ENCODE measurements at places on chromosomes 4 and X.

GRCh38 chr4:78166622-78167021 is 109.5 kb downstream of the FRAS1 start:
- no peak for DNase-seq

GRCh38 chrX:69232945-69233344 is 67.7 kb upstream of the PJA1 start:
- no peak for DNase-seq

GRCh38 chr4:1479454-1479853 is 73.2 kb upstream of the NKX1-1 start:
- DNase-seq: no peak

GRCh38 chr4:130416228-130416627 is 1320.3 kb downstream of the C4orf33 start:
- DNase-seq: no peak

DNA sequence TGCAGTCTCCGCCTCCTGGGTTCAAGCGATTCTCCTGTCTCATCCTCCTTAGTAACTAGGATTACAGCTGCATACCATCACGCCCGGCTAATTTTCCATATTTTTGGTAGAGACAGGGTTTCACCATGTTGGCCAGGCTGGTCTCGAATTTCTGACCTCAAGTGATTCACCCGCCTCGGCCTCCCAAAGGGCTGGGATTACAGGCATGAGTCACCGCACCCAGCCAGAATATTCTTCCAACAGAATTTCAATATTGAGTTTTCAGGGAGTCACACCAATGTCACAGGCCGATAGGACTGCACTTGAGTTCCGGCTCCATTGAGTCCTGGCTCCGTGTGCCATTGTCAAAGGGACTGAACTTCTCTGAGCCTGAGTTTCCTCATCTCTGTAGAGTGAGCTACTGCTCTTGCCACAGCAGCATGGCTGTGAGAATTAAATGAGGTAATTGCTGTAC is 82.9 kb downstream of the CLCN4 start:
- DNase-seq: no peak

DNA sequence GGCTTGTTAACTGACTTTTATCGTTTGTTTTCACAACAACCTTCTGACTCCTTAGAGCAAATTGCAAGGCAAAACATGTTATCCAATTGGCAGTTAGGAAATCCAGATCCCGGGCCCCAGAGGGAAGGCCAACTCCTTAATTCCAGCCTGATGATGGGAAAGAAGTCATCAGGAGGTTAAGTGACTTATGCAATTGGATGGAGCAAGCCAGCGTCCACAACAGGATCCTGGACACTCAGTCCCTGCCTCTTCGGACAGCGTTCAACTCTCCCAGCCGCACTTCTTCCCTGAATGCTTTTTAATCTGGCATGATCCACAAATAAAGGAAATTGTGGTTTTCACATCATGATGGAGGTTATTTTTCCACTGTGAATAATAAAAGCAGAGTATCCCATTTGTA is 310.1 kb downstream of the RAB28 start:
- DNase-seq: no peak

DNA sequence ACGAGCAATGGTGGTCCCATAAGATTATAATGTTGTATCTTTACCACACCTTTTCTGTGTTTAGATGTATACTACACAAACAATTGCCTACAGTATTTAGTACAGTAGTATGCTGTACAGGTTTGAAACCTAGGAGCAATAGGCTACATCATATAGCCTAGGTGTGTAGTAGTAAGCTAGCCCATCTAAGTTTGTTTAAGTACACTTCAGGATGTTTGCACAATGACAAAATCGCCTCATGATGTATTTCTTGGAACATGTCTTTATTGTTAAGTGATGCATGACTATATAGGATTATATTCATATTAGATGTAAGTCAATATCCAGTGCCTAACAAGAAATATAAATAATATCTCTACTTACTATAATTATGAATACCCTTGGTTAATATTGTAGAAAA is 104.6 kb downstream of the SLC10A6 start:
- DNase-seq: no peak

GRCh38 chr4:791898-792625 is 33.9 kb downstream of the CPLX1 start:
- DNase-seq: no peak

DNA sequence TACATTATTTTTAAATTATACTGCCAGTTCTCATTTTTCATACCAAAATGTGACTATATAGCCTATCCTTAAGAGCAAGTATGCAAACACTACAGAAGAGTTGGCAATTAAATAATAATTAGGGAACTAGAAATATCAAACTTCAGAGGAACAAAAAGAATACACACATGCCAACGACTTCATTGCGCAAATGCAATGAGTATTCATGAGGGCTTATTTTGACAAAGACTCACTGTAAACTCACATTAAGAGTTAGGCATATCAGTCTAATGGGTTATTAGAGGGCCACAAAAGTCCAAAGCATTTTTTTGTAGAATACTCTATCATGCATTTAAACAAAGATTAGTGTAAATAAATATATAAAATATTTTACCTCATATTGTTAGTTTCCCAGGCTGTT is 31.6 kb downstream of the SLC10A7 start:
- DNase-seq: no peak

DNA sequence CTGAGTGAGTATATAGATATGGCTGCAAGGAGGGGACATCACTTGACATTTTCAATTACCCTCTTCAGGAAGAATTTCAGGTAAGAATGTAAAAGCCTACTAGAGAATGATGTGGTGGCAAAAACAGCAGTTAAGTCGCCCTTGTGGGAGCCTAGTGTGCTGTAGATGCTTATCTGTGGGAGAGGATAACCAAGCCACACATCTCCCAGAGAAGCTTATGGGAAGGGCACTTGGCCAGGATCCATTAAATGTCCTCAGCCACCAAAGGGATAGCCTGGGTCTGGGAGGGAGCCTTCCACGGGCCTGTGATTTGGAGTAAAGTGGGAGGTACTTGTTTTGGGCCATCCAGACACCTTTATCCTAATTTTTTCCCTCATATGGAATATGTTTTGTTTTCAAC is 41.3 kb upstream of the BCLAF3 start:
- DNase-seq: no peak

- no peak for DNase-seq
These were observed 17.8 kb downstream of the TIGD2 start for GRCh38 chr4:89129080-89129640.

DNA sequence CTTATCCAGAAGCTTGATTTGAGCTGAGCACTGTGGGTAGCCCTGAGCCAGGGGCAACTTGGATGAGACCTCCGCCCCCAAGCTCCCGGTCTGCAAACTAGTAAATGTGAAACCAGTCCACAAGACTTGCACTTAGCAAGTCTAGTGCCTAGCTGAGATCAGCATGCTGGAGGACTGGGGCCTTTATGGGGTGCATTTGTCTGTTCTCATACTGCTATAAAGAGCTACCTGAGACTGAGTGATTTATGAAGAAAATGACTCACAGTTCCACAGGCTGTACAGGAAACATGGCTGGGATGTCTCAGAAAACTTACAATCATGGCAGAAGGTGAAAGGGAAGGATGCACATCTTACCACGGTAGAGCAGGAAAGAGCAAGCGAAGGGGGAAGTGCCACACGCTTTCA is 42.1 kb upstream of the HOPX start:
- DNase-seq: no peak

DNA sequence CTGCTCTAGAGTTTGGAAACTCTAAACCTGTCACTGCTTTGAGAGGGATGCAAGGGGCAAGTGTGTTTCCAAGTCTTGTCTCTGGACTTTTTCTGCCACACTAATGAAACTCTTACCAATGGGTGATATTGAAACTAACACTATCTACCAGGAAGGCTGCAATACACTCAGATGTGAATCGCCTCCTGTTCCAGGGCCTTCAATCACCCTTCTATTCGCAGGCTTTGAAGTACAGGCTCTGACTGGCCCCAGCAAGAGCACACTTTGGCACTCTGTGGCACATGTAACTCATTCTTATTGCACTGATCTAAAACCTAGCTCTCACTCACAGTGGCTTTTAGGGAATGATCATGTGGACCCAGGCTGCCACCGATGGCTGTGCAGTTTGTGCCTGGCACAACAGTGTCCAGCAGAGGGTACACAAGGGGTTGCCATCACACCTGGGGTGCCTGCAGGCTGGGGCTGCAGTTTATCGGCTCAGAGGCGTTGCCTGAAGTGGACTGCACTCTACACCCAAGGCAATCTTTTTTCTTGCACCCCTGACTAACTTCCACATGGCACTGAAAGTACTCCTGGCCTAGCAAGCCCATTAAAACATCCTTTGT is 210.8 kb downstream of the MGST2 start:
- no peak for DNase-seq

GRCh38 chrX:136765821-136766356 is 14.8 kb downstream of the ARHGEF6 start:
- DNase-seq: no peak

DNA sequence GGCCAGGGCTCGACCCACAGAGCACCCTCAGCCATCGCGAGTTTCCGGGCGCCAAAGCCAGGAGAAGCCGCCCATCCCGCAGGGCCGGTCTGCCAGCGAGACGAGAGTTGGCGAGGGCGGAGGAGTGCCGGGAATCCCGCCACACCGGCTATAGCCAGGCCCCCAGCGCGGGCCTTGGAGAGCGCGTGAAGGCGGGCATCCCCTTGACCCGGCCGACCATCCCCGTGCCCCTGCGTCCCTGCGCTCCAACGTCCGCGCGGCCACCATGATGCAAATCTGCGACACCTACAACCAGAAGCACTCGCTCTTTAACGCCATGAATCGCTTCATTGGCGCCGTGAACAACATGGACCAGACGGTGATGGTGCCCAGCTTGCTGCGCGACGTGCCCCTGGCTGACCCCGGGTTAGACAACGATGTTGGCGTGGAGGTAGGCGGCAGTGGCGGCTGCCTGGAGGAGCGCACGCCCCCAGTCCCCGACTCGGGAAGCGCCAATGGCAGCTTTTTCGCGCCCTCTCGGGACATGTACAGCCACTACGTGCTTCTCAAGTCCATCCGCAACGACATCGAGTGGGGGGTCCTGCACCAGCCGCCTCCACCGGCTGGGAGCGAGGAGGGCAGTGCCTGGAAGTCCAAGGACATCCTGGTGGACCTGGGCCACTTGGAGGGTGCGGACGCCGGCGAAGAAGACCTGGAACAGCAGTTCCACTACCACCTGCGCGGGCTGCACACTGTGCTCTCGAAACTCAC is 3.6 kb downstream of the MID1IP1 start:
- no peak for DNase-seq
